ENCODE measurements at places on chromosomes 13 and 19.

DNA sequence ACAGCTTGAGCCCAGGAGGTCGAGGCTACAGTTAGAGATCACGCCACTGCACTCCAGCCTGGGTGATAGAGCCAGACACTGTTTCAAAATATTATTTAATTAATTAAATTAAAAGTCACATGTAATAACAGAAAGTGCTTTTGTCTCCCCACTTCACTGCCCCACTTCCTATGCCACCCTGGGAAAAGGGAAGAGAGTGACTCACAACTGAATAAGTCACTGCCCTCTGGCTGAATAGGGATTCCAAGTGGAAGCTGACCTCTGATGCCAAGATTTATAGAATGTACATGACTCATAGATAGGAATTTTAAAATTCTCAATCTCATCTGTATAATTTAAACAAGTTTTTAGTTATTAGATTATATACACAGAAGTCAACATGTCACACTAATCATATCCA is 22.2 kb upstream of the ERVV-1 start:
- DNase-seq = no peak

- DNase-seq = no peak
Measured at GRCh38 chr13:41456768-41457588, at the start of gene RGCC. RGCC (plus strand) TSS chr13:41457550; CDS start chr13:41457708, 158 bp downstream.

GRCh38 chr13:21616205-21616866 is 12.4 kb upstream of the MICU2 start:
- no peak for DNase-seq

DNA sequence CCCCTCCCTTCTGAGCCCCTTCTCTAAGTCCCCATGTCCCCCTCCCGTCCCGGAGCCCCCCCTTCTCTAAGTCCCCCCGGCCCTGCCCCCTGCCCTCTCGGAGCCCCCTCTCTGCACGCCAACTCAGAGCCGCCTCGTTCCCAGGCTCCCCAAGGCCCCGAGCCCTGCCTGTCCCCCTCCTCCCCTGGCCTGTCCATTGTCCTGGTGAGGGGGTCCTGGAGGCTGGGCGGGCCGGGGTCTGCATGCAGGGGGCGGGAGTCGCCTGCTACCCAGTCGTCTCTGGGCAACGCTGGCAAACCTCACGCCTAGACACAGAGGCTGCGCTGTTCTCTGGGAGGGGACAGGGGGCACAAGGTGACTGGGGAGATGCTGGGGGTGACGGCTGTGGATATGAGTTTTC is 39.2 kb upstream of the SEMA6B start:
- no peak for DNase-seq

GRCh38 chr13:59545007-59545406 is 618.7 kb downstream of the DIAPH3 start:
- no peak for DNase-seq

DNA sequence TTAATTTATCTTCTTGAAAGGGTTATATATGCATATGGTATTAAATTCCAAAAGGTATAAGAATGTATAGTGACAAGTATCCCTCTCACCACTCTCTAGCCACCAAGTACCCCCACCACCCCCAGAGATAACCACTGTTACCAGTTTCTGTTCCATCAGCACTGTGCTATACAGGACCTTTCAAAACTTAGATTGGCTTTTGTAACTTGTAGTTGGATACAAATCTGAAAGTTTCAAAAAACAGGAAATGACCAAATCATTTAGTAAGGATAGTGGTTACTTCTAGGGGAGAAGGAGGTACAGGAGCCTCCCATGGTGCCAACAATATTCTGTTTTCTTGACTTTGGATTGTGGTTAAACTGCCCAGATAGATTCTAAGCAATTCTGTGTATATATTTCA is 56.7 kb downstream of the AKAP11 start:
- DNase-seq = no peak

GRCh38 chr19:41356984-41357739 is 3.4 kb upstream of the TGFB1 start:
- DNase-seq = no peak

DNA sequence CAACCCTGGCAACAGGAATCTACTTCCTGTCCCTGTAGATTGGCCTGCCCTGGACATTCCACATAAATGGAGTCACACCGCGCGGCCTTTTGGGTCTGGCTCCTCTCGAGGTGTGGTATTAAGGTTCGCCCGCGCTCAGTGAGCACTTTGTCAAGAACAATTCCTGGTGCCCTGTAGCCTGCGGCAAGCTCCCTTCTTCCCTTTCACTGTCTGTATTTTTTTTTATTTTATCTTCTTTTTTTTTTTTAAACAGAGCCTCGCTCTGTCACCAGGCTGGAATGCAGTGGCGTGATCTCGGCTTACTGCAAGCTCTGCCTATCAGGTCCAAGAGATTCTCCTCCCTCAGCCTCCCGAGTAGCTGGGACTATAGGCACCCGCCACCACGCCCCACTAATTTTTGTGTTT is 28.3 kb downstream of the PEX11G start:
- no peak for DNase-seq

DNA sequence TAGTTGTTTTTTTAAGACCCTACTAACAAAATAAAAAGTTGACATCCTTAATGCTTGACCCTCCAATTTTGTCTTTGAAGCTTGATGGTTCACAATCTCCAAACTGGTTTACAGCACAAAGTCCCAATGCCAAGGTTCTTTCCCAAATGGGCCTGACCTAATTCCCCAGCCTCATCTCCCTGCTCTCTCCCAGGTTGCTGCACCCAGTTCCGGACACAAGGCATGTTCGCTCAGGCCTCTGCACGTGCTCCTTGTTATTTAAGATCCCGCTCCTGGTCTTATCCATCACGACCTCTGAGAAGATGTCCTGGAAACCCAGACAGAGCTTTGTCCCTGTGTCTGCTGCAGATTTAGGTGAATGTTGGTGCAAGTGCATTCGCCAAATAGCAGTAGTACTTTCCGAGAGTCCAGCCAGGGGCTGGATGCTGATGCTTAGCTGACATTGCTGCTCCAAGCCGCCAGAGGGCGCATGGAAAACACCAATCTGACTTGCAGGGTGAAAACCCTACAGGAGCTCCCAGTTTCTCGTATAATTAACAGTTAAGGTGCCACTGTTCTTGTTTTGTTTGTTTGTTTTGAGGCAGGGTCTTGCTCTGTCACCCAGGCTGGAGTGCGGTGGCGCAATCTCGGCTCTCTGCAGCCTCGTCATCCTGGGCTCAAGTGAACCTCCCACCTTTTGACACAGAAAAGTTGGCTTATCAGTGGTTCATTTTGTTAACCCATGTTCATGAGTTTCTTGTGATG is 18.5 kb downstream of the LYPD3 start:
- DNase-seq = no peak

DNA sequence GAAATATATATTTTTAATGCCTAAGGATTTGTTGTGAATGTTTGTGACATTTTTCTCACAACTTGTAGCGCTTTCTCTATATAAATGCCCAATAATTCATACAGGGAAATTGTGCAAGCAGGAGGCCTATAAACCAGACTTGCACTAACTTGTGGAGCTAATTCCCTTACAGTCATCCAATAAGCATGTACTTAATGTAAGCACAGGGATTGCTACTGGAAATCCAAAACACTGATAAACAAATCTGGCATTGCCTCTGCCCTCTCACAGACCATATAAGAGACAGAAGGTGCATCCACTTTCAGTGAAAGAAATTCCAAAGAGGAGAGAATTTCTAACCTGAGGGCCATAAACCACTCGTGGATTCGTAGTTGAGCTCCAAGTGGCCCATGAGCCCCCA is 518.8 kb downstream of the MYO16 start:
- DNase-seq = no peak

DNA sequence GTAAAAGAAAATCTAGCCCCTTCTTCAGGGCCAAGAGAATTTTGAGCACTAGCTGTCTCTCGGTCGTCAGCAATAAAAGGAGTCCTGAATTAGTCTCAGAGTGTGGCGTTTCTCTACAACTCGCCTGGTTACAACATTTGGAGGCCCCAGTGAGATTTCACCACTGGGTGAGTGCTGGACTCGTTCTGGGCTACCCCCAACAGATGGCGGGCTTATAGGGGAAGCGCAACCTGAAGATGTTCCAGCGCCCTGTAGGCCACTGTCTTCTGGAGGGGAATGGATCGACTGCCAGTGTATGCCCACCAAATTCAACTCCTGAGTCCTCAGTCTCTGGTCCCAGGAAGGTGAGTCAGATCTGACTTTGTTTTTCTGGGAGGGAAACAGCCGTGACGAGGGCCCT is 11.7 kb upstream of the ZNF181 start:
- no peak for DNase-seq

GRCh38 chr13:39210961-39211534 is 172.8 kb downstream of the NHLRC3 start:
- no peak for DNase-seq

- no peak for DNase-seq
Measured at GRCh38 chr19:35752746-35753350, 4.0 kb downstream of the HSPB6 start.

DNA sequence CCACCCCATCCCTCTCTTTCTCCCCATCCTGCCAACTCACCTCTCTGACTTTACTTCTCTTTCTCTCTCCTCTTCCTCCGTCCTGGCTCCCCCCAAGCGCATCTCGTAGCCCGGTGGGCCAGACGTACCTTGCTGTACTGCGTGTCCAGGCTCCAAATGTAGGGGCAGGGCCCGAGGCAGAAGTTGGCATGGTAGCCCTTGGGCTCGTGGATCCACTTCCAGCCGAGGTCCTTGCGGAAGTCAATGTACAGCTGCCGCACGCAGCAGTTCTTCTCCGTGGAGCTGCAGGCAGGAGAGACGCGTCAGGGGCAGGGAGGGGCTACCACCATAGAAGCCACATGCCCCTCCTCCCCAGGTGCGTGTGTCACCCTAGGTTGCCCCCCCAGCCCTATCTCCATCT is 21.7 kb downstream of the TGFB1 start:
- no peak for DNase-seq

- no peak for DNase-seq
Measured at GRCh38 chr19:16325161-16325527, 518 bp downstream of the KLF2 start.

DNA sequence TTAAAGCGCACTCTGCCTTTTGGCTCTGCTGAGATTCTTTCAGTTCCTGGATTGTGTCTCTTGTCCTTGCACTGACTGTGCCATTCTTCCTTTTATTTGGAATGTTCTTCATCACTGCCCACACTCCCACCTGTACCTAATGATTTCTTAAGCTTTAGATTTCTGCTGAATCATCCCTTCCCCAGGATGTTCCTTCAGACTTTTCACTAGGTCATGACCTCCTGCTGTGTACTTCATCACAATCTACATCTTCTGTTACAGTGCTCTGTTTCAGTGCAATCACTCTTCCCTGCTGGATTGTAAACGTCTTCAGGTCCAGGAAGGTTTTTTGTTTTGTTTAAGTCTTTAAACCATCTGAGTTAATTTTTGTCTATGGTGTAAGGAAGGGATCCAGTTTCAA is 281.0 kb downstream of the ATP8A2 start:
- no peak for DNase-seq

All from AG04449 (cell line).